ENCODE measurements at places on chromosomes 7 and 10. TPM values are rescaled to one million over a fixed set of nuclear protein-coding genes. Genes with fewer than 3 reads are reported as not detected.

Gene ANKRD30A
- 0.49 TPM for total RNA-seq

Gene MBL2
- total RNA-seq: not detected

Gene MTPN
- total RNA-seq: 93.8 TPM

Gene USP54
- 10.8 TPM for total RNA-seq

Gene OPN4
- not detected for total RNA-seq

Gene LIPK
- not detected for total RNA-seq

Gene ARHGAP22
- 3.4 TPM for total RNA-seq

Data from A549 treated with AZD2906 at 1 μM for 4 hours (cell line).